ENCODE measurements at places on chromosomes 7 and 10.
A peak's percentile ranks its signal among the peaks of the same experiment; 100 is the strongest.

GRCh38 chr7:106071356-106071998 is 40.6 kb downstream of the SYPL1 start:
- DNase-seq: peak; percentile 15

- DNase-seq: peak; percentile 22
Observed at GRCh38 chr10:21732067-21732772, 198.2 kb downstream of the MLLT10 start.

DNA sequence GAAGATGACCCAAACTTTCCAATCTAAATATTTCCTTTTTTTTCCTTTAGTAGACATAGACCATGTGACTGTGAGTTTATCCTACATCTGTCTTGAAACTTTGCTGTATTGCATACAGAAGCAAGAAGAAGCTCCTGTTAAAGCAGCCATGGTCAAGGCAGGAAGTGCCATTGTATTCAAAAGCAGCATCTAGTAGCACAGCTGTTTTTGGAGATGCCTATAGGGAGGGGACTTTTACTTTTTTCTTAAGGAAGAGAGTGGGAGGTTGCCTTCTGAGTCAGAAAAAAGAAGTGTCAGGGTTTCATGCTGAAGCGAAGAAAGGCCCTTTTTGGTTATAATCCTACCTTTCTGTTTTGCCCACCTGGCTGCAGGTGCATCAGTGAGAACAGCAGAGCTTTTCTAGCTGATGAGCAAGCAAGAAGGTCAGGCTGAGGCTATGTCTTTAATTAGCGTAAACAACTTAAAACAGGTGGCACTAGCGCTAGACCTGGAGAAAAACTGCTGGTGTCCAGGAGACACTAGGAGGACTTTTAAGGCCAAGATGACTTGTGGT is 234.1 kb upstream of the AGK start:
- no peak for DNase-seq

DNA sequence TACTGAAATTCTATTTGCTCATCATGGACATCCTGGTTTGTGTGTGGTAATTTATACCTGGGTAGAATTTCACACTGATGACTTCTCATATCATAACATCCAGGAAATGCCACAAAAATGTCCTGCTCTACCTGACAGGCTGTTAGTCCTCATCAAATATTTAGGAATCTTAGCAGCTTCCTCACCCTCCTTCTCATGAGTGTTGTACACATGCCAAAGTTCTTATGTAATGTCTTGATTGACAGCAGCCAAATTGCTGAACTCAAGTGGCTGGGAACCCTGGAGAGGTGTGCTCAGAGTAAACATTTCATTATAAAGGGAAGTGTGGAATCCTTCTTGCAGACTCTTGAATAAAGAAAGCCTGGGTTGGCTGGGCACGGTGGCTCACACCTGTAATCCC is 8.9 kb downstream of the EEPD1 start:
- DNase-seq: no peak

GRCh38 chr7:26699766-26700165 is 164.6 kb downstream of the SKAP2 start:
- DNase-seq: no peak

DNA sequence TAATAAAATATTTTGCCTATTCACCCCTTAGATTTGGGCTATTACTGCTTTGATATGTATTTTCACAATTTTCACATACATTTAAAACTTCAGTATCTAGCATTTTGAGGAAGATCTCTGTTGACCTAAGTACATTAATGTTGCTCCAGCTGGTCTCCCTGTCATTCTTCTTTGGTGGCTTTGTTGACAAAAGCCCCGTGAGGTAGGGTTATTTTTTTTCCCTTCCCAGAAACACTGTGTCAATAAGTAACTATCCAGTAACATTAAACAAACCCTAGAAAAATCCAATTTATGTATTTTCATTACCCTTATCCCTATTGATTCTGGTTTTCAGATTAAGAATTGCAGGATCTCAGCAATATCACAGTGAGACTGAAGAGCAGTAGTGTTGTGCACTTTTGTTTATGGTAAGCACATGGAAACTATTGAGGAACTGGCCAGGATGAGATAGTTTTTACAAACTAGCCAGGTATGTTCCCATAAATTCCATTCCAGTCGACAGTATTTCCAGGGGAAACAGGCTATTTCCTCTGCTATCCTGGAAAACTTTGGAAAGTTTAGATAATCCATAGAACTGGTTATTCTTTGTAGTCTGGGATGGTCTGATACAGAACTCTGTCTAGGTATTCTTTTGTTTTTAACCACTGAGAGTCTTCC is 198.2 kb downstream of the PON1 start:
- no peak for DNase-seq

GRCh38 chr7:46195934-46196333 is 274.9 kb upstream of the IGFBP3 start:
- no peak for DNase-seq

DNA sequence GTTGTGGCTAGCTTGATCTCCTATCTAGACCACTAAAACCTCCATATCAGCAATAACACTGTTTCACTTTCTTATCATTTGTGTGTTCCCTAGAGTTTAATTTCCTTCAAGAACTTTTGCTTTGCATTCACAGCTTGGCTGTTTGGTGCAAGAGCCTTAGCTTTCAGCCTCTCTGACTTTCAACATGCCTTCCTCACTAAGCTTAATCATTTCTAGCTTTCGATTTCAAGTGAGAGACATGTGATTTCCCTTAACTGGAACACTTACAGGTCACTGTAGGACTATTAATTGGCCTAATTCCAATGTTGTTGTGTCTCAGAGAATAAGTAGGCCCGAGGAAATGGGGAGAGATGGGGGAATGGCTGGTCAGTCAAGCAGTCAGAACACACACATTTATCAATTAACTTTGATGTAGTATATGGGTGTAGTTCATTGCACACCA is 10.6 kb upstream of the BPGM start:
- DNase-seq: no peak

GRCh38 chr7:141949911-141950310 is 3.1 kb upstream of the CLEC5A start:
- DNase-seq: no peak

GRCh38 chr10:131437556-131438475 is 126.3 kb upstream of the TCERG1L start:
- DNase-seq: no peak

- DNase-seq: no peak
Observed at GRCh38 chr7:18753972-18754610, 258.5 kb downstream of the HDAC9 start.

DNA sequence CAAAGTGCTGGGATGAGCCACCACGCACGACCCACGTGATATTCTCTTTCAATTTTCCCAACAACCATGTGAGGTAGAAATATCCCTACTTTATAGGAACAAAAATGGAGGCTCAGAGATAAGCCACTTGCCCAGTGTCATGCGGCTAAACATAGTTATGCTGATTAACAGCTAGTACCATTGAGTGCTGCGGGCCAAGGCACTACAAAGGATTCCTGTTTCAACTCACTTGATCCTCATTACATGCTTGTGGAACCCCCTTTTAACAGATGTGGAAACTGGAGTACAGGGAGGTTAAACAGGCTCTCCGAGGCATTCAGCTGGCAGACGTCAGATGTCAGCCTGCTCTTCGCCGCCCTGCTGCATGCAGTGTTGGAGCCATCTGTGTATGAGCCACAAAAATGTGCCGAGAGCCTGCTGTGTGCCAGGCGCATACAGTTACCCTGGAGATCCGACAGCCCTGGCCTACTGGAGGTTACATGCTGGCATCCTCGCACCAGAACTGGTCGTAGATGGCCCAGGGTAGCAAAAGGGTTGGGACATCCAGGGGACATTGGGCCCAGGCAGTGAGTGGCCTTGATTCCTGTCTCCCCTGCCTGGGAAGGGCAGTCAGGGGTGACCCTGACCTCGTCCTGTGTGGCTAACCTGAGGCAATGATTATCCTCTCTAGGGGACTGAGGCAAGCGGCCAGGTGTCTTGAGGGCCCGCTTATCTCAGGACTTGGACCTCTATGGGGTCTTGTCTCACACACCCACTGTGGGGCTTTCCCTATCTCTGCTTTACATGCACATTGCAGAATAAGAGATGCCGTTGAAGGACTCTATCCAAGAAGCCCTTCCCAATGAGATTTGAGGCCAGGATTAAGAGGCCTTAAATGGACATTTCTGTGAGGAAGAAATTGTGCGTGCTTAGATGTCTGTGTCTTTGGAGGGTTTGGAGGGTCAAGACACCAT is 18.5 kb upstream of the SRGN start:
- no peak for DNase-seq

GRCh38 chr7:6553448-6554044 is 2.3 kb upstream of the GRID2IP start:
- DNase-seq: no peak

GRCh38 chr10:119829429-119829828 is 43.2 kb downstream of the MCMBP start:
- no peak for DNase-seq

- DNase-seq: no peak
Observed at GRCh38 chr10:71538608-71539260, 142.0 kb downstream of the CDH23 start.

- no peak for DNase-seq
Observed at GRCh38 chr10:129932751-129933433, 31.2 kb downstream of the EBF3 start.

DNA sequence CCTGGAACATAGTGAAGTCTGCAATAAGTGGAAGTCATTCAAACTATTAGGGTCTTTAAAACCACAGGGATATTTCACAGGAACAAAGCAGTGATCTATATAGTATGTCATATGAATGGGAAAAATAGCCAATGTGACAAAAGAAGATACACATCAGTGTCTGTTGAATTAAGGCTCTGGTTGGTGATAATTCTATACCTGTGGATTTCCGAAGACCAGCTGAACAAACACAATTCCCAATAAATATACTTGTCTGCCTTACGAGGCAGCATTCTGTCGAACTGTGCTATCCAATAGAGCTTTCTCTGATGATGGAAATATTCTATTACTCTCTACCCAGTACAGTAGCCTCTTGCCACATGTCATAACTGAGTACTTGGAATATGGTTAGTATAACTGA is 55.9 kb upstream of the CAV2 start:
- no peak for DNase-seq

DNA sequence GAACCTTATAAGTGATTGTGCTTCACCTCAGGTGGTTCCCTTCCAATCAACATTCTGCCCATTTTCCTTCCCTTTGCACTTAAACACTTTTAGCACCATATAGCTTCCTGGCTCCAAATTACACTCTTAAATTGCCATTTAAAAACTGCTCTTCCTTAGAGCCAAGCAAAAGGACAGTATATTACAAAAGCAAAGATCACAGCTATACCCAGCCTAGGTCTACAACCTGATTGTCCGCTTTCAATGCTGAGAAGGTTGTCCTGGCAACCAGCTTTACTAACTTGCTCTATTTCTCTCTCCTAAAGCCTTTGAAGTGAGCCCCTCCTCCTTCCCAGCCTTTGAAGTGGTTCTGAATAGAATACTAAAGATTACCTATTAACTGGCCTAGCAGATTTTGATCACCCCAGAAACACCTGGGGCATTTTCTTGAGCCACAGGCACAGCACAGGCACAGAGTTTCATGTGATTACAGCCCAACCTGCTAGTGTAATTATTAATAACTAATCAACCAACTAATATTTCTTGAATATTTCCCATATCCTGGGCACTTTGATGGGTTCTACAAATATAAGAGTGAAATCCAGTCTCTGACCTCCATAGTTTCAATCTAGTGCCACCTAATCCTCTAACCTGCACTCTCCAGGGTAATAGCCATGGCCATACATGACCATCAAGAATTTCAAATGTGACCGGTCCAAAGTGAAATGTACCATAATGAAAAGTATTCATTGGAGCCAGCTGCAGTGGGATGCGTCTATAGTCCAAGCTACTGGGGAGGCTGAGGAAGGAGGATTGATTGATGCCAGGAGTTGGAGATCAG is 63.6 kb upstream of the TRIM24 start:
- DNase-seq: no peak

- no peak for DNase-seq
Observed at GRCh38 chr10:69901628-69902505, 100.2 kb downstream of the COL13A1 start.

- no peak for DNase-seq
Observed at GRCh38 chr10:90179696-90180407, 478.5 kb downstream of the KIF20B start.

DNA sequence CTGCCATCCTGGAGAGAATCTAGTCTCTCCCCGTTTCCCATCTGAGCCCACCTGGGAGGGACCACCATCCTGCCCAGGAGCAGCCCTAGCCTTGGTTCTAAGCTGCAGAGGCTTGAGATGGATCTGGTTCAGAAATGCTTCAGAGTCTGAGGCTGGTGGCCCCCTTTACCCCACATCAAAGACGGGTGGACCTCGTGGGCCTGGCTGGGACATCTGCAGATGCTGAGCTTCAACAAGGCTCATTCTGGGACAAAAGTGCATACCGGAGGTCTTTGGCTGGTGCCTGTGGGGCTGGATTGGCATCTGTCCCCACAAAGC is 4.9 kb upstream of the IRF5 start:
- DNase-seq: no peak

GRCh38 chr10:123993534-123994416 is 99.6 kb downstream of the CHST15 start:
- no peak for DNase-seq

DNA sequence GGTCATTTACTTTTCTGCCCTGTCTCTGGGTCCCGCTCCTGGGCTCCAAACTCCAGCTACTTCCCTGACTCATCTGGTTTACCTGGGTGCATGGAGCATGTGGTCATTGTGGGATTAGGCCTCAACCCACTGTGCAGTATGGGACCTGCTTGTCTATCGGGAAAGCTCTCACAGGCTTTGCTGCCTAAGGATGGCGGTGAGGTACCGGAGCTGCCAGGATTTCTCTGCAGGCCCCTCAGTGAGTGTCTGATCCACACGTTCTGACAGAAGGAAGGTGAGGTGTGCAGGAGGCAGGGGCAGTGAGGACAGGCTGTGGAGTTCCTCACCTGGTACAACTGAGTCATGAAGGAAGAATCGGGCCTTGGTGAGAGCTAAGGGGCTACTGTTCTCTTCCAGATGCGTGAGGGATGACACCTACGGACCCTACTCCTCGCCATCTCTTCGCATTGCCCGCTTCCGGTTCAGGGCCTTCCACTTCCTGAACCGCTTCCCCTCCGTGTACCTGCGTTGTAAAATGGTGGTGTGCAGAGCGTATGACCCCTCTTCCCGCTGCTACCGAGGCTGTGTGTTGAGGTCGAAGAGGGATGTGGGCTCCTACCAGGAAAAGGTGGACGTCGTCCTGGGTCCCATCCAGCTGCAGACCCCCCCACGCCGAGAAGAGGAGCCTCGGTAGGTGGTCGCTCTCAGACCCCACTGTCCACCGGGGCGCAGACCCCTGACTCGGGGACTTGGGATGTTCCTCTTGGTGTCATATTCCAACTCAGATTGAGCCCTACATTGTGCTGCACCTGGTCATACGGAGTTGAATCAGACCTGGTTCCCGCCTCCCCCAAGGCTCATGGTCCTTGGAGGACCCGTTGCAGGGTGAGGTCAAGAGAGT is 56.7 kb downstream of the C10orf120 start:
- no peak for DNase-seq

Measured in stimulated activated CD4-positive, alpha-beta T cell treated with anti-CD3 and anti-CD28 coated beads, Interleukin-4, amount 100 ng/mL, for 4 hours (primary cell).